T follicular helper cell (primary cell): ENCODE measurements at places on chromosomes 3 and 15.

DNA sequence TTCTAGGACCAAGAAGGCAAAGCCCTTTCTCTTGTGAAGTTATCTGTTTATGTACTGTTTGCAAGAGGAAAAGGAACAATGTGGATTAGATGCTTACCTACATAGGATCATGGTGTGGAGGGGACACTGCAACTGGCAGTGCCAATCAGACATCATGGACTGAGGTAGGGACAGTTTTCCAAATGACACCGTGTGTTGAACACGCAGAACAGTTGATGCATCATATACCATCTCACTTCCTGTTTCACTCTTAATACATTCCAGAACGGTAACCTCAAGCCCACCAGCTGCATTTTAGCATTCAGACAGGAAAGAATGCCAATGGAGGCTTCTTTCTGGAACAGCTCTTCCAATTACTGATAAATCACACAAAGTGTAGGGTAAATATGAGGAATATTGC, 397.7 kb upstream of the LMCD1 start:
- DNase-seq: no peak

DNA sequence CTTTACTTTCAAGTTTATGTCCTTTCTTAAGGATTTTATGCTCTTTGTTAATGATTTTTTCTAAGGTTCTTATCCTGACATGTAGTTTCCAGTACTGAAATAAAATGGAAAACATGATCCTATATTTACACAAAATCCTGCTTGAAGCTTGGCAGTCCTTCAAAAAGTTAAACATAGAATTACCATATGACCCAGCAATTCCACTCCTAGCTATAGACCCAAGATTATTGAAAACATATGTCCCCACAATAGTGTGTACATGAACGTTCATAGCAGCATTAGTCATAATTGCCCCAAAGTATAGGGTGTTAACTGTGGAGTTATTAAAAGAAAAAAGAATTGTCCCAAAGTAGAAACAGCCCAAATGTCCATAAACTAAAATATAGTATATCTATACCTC, 33.2 kb downstream of the ITGB5 start:
- no peak for DNase-seq

DNA sequence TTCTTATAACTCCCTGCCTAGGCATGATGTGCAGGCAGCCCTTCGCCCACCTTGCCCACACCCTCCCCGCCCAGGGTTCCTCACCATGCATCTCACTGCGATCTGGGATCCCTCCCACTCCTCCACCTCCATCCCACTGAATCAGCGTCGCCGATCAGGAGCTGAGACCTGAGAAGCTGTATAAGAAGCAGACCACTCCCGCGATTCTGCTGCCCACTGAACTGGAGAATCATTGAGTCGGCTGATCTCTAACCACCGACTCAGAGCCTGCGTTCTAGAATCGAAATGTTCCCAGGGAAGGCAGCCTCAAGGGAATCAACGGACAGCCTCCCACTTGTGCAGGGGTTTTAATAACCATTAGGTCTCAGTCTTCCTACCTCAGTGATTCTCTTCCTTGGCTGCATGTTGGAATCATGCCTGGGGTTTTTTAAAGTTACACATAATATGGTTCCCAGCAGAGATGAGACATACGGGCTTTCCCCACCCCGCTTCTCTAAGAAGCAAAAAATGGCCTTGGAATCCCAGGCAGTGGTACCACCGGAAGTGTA, 60.2 kb downstream of the TMEM44 start:
- no peak for DNase-seq

DNA sequence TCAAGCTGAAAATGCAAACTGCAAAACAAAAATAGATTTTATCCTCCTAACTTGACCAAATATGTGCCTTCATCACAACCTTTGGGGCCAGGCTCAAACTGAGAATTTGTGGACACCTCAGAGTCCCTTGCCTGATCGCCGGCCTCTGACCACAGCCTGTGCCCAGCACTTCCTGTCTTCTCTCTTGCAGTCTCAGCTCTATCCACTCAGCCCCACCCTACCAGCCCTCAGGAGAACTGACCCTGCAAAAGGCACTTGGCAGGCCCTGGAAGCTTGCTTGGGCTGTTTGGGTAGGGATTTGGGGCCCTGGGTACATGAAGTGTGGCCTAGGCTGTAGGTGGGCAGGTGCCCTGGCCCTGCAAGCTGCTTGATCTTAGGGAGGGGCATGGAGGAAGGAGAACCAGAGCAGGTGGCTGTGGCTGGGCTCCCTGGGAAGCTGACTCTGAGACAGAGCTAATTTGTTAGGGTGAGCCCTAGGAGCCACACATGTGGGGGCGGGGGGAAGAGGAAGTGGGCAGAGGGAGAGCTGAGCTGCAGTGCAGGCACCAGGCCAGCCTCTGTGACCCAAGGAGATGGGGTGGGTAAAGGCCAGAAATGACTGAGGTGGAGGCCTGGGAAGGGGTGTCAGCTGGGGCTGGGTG, 8.6 kb downstream of the CLEC3B start:
- no peak for DNase-seq

- no peak for DNase-seq
Measured at GRCh38 chr15:89851673-89852341, 37.2 kb upstream of the ANPEP start.

GRCh38 chr3:116848248-116848829, 138.8 kb downstream of the TUSC7 start:
- no peak for DNase-seq

GRCh38 chr3:127441764-127442163, 148.8 kb downstream of the TPRA1 start:
- DNase-seq: no peak

- no peak for DNase-seq
Measured at GRCh38 chr3:89227218-89227617, 119.8 kb downstream of the EPHA3 start.

DNA sequence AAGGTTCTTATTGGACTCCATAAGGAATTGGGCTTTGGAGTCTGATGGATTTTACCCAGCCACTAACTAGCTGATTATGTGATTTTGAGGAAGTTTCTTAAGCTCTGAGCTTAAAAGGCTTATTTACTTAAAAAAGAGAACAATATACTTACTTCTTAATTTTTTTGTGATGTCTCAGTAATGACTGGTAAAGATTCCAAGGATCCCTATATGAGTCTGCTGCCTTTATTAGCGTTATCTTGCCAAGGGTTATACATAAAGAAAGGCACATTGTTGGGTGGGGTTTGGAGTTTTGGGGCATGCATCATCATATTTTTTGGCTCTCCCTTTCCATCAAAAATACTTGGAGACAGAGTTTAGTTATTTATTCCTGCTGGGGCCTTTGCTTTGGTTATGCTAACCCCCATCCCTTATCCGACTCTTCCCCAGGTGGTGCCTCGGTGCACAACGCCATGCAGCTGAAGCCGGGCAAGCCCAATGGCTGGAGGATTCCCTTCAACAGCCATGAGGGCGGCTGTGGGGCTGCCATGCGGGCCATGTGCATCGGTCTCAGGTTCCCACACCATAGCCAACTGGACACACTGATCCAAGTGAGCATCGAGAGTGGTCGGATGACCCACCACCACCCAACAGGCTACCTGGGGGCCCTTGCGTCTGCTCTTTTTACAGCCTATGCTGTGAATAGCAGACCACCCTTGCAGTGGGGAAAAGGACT, 6.7 kb downstream of the ADPRH start:
- DNase-seq: no peak

GRCh38 chr15:98802187-98802586, 153.8 kb downstream of the IGF1R start:
- DNase-seq: no peak

DNA sequence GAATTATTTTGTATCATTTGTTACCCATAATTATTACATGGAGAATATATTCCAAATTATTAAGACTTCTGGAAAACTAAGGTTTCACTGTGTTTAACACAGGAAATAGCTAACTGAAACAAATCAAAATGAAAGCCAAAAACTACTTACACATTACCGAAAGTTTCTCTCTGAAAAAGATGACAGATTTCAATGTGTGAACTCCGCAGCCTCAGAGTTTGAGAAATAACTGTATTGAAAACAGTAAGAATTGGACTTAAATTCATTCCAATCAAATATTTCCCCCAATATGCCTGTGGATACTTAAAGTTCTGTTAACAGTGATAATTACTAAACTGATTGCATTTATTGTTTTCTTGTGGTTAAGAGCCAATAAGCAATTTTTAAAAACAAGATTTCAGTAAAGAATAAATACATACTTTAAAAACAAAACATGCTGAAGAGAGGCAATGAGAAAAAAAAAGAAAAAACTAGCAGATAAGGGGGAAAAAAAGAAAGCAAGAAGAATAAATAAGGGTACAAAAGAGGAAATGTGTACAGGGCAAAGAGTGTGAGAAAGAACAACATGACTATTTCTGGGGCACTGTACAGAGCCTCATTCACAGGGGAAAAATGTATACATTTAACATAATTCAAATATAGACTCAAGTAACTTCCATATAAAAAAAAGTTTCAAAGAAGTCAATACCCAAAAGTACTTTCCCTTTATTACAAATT, 30.7 kb downstream of the DENND4A start:
- DNase-seq: no peak

DNA sequence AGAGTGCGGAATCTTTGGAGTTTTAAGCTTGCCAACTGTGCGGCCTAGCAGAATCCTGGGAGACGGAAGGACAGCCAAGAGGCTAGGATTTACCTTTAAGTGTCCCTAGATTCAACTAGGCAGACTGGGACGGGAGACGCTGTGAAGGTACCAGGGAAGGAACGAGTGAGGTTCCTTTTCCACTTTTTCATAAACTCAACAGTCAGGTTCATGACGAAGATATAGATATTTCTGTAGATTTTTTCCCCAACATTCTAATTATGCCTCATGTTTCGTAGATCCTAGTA, 564 bp upstream of the GABPB1 start:
- no peak for DNase-seq

GRCh38 chr3:65619451-65619881, 419.3 kb downstream of the MAGI1 start:
- no peak for DNase-seq

DNA sequence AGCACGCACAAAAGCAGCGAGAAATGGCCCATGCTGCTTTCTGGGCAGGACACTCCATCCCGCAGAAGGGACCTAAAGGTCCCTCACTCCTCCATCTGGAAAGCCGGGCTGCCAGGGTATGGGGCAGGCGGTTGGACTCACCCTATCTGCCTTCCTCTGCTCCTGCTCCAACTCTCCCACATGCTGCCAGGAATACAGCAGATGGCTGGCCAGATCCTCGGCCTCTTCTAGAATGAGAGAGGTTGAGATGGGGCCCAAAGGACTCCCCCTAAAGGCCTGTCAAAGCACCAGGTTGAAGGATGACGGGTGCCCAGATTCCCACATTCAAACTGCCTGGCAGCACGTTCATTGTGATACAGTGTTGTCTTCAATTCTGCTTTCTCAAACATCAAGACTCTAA, 85.1 kb upstream of the C2CD4B start:
- no peak for DNase-seq

- DNase-seq: no peak
Measured at GRCh38 chr3:188439080-188439479, 285.1 kb downstream of the LPP start.

GRCh38 chr15:55627730-55628368, 39.7 kb upstream of the PYGO1 start:
- no peak for DNase-seq

DNA sequence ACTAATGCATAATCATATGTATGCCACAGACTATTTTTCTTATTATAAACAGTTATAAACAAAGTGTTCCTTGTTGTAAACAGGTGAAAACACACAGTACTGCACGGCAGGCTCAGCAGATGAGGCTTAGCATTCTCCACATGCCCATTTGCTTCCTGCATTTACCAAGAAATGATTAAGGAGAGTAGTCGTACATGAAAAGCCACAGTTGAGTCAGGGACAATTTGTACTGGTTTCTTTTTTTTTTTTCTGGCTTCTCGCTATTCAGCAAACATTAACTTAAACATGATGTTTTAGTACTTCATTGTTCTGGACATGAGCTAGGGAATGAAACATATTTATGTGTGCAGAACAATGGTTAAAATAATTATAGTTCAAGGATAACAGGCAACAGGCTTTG, 63.4 kb downstream of the GHSR start:
- DNase-seq: no peak

DNA sequence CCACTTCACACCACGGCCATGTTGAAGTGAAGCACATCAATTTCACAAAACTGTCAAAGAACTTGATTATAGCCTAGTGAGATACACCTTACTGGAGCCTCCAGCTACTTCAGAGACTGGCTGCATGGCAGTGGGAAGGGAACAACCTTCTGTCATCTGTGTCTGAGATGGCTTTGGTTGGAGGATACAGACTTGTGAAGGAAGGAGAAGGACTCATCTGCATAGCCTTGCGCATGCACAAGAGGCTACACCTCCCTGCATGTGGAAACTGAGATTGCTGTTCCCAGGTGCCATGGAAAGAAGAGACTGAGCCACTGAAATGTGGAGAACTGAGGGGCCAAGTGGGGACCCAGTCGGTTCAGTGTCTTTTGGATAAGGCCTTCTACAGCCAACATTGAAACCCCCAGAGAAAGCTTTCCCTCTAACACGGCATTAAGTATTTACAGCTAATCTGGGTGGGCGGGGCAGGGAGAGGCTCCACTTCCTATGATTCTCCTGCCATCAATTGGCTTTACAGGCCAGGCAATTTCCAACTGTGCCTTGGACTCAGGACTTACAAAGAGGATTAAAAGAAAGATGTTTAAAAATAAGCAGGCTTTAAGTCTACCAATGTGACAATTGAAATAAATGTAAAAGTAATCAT, 58.8 kb downstream of the IL16 start:
- DNase-seq: no peak

DNA sequence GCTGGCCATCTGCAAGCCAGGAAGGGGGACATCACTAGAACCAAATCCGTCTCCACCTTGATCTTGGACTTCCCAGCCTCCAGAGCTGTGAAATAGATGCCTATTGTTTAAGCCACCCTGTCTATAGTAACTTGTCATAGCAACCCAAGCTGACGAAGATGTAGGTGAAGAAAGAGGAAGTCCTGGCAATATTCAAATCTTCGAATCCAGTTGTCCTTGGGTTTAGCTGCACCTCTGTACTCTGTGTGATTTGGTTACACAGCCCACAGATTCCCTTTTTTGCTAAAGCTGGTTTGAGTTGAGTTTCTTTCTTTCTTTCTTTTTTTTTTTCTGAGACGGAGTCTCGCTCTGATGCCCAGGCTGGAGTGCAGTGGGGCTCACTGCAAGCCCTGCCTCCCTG, 68.0 kb upstream of the XCR1 start:
- no peak for DNase-seq

DNA sequence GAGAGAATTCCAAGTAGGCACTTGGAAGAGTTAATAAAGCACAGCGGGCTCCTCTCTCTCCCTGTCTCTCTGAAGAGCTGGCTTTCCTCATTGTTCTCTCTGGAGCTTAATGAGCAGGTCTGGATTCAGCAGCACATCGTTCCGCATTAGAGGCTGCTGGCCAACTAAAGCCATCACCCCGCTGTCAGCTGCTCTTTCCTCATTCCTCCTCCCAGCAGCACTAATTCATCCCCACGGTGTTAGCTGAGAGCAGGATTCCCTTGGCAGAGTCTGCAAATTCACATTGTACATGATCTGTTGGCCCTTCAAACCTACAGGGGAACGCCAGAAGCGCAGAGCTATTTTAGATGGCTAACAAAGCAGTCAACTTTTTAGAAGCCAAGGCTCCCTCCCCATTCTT, 44.2 kb downstream of the SGO1 start:
- DNase-seq: no peak
